ENCODE measurements at places on chromosomes 12 and 14. TPM values are rescaled to one million over a fixed set of nuclear protein-coding genes. Genes with fewer than 3 reads are reported as not detected.
A peak's percentile ranks its signal among the peaks of the same experiment; 100 is the strongest.

Gene BEGAIN
- total RNA-seq, result 2.4 TPM

Gene NPFF
- total RNA-seq, result not detected

Gene PIANP
- total RNA-seq, result 0.79 TPM

Gene GPR84
- 0.15 TPM for total RNA-seq

Gene MYL6
- 1,017 TPM for total RNA-seq

Gene SIRT4
- 1.8 TPM for total RNA-seq

DNA sequence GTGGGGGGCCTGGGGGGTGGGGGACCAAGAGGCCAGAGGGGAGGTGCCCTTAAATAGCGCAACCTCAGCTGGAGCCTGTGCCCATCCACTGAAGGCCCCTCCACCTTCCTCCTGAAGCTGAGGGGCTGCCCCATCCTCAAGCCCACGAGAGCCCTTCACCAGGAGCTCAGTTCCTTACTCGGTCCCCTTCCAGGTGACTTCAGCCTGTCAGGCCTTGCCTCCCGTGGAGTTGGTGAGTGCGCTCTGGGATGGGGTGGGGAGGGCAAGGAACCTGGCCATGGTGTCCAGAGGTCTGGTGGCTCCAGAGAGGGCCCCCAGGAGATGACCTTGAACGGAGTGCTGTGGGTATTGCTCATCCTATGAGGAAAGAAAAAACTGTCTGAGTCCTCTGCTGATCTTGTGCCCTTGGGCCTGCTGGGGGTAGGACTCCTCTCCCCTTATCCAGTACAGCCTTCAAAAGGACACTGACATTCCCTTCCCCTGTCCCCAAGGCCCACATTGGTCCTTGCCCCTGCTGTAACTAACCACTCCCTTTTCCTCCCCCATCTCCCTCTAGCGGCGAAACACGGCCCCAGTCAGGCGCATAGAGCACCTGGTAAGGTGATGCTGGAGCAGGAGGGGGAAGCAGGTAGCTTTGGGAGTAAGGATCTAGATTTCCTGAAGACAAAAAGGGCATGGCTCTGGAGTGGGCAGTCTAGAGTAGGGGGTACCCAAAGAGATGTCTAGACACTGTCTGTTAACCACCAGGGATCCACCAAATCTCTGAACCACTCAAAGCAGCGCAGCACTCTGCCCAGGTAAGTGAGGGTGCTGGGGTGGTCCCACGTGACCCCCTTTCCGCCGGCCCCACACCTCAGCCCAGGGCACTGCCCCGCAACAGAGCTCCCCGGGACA lies 3.6 kb downstream of the TNS2 start:
- DNase-seq, result peak; percentile 67

GRCh38 chr14:52075371-52075770 lies 6.5 kb upstream of the NID2 start:
- no peak for DNase-seq

DNA sequence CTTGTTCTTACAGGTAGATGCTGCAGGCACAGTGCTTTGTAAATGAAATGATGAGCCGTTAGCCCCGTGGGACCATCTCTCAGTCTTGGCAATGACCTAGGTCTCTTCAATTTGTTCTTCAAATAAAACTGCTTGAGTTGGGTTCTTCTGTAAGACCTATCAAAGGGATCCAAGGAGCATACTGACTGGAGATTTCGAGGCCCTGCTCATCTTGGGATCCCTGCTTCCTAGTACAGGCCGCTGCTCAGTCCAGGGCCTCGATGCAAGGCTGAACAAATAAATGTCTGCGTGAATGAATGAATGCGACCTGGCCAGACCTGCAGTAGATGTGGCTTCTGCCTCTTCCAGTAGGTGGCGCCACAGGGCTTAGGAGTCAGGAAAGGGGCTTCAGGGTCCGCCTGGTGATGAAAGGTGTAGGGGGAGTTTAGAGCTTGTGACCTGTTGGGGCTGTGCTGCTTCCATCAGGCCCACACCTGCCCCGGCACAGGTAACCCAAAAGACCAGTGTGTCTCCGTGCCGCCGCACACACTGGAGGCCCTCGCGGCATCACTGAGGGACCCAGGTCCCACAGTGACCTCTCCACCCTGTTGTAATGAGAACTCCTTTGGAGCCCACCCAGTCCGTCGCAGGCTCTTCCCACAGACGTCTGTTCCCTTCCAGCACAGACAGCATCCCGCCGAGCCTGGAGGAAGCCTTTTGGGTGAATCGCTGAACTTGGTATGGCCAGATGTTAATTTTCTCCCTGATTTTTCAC lies 4.4 kb downstream of the CACNA1C start:
- peak; percentile 10 for DNase-seq

- DNase-seq, result no peak
Measured at GRCh38 chr14:70887207-70887681, 20.0 kb upstream of the PCNX1 start.

Data from CD8-positive, alpha-beta memory T cell (primary cell).